ENCODE measurements at places on chromosomes 5 and 9.

- peak; percentile 17 for DNase-seq
Measured at GRCh38 chr5:117131876-117132275, 557.3 kb upstream of the SEMA6A start.

DNA sequence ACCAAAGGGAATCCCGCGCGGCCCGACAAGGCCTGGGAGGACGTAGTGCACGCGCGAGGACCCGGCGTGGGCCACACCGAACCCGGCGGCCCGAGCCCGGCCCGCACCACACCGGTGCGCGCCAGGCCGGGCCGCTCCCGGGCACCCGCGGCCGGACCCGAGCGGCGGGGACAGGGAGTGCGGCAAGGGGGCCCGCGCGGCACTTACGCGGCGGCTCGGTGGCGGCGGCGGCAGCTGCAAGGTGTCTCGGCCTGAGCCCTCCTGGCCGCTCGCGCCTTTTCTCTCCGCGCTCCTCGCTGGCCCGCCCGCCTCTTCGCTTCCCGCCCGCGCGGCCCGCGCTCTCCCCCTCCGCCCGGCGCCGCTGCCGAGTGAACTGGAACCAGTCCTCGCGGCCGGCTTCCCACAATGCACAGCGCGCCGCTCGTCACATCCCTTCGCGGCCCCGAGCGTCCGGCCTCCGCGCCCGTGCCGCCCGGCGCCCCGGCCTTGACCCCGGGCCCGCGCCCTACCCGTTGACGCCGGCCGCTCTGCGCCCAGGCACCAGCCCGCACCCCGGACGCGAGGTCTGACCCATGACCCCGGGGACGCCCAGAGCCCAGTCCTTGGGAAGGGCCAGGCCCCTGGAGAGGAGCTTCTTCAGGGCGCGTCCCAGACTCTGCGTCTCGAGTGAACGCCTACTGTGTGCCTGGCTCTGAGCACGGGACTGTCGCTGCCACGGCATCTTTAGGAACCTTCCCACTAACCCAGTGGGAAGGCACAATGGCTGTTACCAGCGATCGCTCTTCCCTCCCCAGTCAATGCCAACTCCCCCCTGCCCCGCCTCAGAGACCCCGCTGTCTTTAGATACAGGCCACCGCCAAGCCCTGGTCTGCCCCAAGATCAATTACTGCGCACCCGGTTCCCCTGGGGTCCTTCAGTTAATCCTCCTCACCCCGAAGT, at the start of gene MACROH2A1:
MACROH2A1 (minus strand) TSS at position 377 of the 939 bp plus-strand sequence. CDS start 10,138 bp downstream, outside the sequence.
- peak; percentile 30 for DNase-seq

- DNase-seq = no peak
Measured at GRCh38 chr5:56625541-56625940, 189.8 kb upstream of the MAP3K1 start.

- DNase-seq = no peak
Measured at GRCh38 chr5:145628525-145628924, 206.6 kb downstream of the PRELID2 start.

DNA sequence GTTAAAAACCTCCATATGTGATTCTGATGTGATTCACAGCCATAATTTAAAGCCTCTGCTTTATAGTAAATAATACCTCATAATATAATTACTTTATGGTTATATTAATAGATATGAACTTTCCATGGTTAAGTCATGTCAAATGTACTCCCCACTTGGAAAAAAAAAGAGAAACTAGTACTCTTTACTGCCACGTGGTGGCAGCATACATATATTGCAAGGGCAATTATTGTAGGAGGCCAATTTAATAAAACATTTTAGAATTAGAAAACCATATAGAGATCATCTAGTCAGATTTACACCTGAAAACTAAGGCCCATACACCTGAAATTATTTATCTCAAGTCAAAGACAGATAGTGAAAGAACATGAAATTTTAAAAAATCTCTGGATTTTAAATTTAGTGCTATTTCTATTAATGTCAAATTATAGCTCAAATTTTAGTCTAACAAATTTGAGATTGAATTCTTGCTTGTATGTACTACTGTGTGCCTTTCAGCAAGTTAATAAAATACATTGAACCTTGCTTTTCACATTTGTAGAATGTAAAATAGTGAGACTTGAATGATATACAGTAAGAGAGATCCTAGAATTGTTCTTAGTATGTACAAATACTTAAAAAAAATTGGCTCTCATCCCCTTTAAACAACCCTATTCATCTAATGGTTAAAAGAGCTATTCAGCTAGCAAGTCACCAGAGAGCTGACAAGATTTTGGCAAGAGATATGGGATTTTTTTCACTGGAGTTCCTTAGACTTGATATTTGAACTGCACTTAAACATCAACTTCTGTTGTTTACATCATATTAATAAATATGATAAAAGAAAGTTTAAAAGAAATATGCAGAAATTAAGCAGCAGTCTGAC, 603.8 kb downstream of the TLE4 start:
- peak; percentile 31 for DNase-seq

DNA sequence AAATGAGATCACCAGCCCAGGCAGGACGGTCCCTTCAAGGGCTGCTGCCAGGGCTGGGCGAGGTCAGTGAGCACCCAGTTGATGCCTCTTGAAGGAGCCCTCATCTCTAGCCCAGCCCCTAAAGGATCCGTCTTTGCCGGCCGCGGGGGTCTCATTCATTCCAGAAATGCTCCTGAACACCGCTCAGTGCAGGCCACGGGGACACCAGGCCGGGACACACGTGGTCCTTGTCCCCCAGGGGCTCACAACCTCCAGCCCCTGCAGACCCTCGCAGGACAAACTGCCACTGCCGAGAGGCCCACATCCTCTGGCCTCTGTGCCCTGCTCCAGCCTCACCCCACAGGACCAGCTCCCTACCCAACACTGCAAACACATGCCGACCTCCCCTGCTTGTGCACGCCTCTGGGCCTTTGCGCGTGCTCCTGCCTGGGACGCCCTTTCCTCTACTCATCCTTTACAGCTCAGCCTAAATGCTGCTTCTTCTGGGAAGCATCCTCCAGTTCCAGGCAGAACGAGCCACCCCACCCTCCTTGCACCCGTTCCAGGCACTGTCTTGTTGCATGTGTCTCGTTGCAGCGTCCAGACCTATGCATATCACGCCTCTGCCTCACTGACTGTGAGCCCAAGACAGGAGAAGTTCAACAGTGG, 10.3 kb upstream of the LAMC3 start:
- DNase-seq = no peak

DNA sequence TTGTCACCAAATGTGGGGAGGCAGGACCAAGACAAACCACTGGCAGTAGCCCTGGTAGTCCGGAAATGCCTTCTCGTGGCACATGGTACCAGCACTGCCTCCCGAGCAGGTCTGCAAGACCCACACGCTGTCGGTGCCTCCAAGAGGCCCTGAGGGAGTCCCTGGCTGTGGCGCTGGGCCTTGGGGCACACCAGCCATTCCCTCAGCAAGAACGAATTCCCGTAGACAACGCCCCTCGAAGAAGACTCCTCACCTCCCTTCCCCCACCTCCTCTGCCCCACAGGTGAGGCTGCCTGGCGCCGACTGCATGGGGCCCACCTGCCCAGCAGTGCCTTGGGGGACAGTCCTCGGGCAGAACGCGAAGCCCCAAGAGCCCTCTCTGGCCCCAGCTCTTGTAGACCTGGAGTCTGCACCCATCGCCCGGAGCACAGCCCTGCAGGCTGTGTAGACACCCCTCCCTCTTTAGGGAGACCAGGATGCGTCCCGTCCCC, 56.0 kb downstream of the EXD3 start:
- no peak for DNase-seq

GRCh38 chr5:172395483-172395882, 58.8 kb downstream of the SH3PXD2B start:
- no peak for DNase-seq

- DNase-seq = no peak
Measured at GRCh38 chr5:124393584-124394379, 352.7 kb downstream of the ZNF608 start.

- DNase-seq = no peak
Measured at GRCh38 chr5:127609957-127610356, 38.9 kb upstream of the CTXN3 start.

GRCh38 chr5:130141659-130142320, 237.5 kb downstream of the CHSY3 start:
- DNase-seq = peak; percentile 35

- DNase-seq = no peak
Measured at GRCh38 chr5:16461026-16461425, 4.6 kb downstream of the ZNF622 start.

- DNase-seq = no peak
Measured at GRCh38 chr5:90983148-90983547, 400.0 kb downstream of the ARRDC3 start.

DNA sequence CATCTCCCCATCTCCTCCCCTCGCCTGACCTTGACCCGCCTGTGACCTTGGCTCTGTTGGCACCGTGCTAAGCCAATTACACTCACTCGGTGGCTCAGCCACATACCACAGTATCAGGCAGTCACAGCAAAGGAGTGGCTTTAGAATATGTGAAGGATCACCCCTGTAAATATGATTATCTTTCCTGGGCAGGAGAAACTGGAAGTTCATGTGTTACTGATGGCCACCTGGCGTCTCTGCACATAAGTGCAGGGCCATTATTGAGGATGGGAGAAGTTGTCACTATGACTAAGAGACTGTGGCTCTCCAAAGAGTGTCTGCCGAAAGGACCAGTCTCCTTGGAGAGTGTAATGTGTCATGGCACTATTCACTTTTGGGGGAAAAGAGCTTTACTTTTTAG, 116.9 kb upstream of the S1PR3 start:
- no peak for DNase-seq

- peak; percentile 79 for DNase-seq
Measured at GRCh38 chr9:34759432-34760134, 49.6 kb upstream of the CCL21 start.

DNA sequence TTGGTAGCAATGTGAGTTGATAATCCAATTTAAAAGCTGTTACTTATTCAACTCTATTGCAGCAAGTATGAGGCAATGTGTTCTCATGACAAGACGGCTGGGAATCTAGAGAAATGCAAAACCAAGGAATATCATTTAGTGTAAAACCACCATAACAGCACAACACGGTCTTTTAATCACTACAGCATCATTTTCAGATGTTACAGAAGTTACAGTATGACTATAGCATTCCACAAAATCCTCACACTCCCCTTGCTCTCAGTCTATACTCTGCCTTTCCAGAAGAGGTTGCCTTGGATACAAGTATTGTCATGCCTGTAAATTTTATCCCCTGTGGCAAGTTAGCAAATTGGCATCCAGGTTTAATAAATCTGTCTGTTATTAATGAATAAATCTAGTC, 28.6 kb upstream of the TAS2R1 start:
- DNase-seq = no peak

DNA sequence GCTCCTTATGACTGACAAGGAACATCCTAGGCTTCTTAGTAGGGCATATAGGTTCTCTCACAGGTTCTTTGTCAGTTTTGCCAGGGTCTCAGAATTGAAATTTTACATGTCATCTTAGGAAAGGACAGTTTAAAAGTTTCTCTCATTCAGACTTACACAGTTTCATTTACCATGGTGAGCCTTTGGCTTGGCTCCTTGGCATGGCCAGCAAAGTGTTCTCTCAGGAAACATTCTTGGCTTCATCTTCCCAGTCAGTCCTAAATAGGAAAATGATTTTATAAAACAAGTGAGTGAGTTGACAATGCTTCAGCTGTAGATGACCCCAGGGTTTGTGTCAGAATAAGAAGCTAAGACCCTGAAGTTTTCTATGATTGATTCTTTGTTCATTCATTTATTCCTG, 191.6 kb downstream of the PCSK5 start:
- DNase-seq = no peak

DNA sequence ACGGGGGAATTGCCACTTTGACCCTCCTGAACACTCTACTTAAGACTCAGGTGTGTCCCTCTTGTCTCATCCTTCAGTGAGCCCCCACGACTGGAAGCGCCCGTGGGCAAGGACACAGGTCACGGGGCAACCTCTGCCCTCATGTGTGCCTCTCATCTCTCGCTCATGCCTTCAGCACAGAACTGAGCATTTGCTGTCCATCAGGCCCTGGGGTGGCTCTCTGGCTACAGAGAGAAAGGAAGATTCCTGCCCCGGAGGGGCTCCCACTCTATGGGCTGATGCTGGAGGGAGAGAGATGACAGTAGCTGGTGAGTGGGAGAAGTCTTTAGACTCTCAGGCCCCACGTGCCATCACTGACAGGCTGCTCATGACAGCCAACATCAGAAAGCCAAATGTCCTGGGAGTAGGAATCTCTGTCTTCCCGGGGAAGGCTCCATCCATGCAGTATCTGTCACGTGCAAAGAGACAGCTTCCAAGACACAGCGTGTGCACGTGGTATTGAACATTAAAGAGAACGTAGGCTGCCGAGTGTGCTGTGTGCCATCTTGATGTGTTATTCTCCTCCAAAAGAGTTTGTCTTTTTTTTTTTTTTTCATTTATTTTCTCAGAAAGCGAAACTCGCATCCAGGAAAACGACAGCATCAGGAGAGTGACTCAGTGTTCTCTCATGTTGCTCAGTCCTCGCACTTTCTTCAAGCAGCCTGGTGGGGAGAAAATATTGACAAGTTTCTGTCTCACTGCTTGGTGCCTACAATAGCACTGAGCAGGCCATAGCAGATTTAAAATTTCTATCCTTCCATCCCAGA, 190.5 kb downstream of the GAS1 start:
- DNase-seq = no peak

DNA sequence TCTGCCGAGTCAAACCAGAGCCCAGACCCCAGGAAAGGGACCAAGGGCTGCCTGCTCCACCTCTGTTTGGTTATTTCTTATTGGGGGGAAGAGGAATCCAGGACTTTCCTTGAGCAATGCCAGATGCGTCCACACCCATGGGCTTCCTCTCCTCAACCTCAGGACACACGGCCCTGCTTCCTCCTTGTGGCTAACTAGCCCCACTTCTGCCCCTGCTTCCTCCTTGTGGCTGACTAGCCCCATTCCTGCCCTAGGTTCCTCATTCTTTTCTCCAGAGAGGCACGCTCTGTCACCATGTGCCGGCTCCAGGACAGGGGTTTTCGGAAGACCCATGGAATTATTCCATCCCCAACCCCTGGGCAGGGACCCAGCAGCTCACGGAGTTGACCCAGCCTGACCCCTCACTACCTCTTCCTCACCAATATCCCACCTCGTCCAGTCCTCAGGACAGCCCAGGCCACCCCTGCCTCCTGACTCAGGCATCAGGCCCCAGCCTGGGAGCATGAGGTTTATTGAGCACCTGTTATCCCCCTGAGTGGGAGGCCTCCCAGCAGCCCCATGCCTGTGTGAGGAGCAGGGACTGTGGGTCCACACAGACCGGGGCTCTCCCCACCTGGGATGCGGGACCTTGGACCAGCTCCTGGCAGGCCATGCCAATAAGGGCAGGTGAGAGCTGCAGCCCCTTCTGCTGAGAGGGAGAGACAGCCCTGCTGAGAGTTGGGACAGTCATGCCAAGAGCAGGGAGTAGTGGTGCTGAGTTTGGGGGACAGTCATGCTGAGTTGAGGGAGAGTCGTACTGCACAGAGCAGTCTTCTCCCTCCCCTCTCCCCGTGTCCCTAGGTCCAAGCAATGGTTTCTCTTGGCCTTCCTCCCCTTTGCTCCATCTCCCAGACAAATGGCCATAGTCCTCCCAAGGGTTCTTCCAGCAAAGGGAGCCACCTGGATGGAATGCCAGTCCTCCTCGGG, 11.8 kb upstream of the FCN1 start:
- DNase-seq = no peak

- DNase-seq = no peak
Measured at GRCh38 chr5:122774519-122774860, 390 bp upstream of the SNX2 start.

GRCh38 chr5:177539411-177539810, 15.0 kb downstream of the FAM193B start:
- no peak for DNase-seq
